ENCODE measurements at places on chromosomes 6 and 20. TPM values are rescaled to one million over a fixed set of nuclear protein-coding genes. Genes with fewer than 3 reads are reported as not detected.

DNA sequence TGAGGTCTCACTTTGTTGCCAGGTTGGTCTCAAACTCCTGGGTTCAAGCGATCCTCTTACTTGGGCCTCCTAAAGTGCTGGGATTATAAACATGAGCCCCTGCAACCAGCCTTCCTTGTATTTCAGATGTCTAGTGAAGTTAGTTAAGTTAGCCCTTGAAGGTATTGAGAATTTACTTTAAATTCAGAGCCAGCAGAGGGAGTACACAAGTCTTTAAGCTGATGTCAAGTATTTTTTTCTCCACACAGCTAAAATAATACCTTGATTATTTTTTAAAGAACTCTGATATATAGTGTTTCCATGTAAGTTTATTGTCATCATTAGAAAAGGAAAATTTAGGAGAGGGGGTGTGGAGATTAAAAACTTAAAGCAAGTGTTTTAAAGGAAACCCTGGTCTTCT lies 9.8 kb downstream of the FOXO3 start:
- DNase-seq, result no peak

The FOXC1 gene
- total RNA-seq, result 17.5 TPM

The OR2B6 gene
- total RNA-seq, result not detected

DNA sequence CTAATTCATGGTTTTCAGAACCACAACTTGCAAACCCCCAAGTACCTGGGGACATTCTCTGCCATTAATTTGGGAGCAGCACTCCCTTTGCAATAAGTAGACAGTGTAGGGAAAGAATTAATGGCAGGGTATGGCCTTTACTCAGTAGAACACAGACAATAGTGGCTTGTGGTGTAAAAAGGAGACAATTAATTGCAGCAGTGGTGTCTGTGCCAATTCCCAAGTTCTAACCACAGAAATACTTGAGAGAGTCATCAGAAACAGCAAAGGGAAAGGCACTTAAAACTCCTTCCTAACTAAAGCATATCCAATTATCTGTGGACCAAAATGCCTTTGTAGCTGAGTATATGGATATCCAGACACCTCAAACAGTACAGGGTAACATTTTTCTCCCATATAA lies 257.6 kb upstream of the POU3F2 start:
- no peak for DNase-seq

GRCh38 chr6:144778773-144779492 lies 493.8 kb downstream of the UTRN start:
- DNase-seq, result peak; percentile 15

The EPPIN gene
- not detected for total RNA-seq

The FOXF2 gene
- 13.7 TPM for total RNA-seq

- peak; percentile 69 for DNase-seq
Measured at GRCh38 chr6:133631421-133631820, 257.5 kb upstream of the TCF21 start.

DNA sequence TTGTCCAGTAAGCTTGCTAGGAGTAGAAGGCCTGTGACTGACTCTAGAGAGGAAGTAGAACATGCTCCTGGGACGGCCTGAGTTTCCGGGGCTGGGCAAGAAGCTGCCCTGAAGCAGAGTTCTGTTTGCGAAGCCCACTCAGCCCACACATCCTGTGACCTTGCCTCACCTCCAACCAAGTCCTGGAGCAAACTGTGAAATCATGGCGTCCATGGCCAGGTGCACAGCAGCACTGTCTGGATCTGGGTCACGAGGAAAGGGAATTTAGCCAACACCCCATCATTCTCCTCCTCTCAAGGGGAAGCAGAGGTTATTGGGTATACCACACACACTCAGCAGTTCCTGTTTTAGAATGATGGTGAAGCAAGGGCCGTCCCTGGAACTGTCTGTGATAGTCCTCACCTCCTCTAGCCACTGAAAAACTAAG lies 87.5 kb downstream of the CRYBG1 start:
- DNase-seq, result no peak

The CPXM1 gene
- not detected for total RNA-seq

DNA sequence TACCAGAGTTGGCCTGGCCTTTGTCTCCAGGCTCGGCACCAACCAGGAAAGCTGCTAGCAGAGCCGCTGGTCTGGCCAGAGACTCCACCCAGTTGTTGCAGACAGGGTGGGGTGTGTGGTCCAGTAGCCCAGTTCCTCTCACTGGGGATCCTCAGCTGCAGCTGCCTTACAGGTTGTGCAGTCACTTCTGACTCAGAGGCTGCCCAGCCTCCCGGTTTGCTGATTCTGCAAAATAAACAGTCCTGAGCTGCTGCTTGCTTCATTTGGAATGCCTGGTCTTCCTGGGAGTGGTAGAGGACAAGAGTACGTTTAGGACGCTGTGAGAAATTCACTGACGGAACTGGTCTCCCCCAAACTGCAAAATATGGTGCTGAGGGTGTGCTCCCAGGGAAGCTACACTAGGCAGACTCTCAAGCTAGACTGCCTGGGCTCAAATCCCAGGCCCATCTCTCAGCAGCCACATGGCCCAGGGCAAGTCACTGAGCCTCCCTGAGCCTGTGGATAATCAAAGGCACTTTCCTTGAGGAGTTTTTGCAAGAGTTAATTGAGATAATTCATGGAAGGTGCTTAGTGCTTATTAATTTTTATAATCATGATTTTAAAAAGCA lies 246.1 kb downstream of the TFAP2C start:
- DNase-seq, result peak; percentile 58

The XKR7 gene
- not detected for total RNA-seq

DNA sequence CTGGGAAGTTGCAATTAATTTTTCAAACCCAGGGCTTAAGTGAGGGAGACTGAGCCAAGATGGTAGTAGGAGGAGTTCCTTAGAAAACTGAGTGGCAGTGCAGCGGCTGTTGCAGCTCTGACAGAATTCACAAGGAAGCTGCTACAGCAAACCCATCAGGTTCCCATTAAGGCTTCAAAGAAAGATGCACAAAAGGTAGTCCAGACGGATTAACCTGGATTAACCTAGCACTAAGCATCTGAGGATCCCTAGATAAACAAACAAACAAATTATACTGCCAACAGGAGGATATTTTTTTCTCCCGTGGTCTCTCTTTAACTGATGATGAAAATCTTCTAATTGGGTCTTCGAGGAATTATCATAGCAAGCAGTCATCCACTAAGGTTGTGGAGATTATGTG lies 5.2 kb downstream of the TENT5A start:
- no peak for DNase-seq

The GSTA4 gene
- total RNA-seq, result 14.3 TPM

DNA sequence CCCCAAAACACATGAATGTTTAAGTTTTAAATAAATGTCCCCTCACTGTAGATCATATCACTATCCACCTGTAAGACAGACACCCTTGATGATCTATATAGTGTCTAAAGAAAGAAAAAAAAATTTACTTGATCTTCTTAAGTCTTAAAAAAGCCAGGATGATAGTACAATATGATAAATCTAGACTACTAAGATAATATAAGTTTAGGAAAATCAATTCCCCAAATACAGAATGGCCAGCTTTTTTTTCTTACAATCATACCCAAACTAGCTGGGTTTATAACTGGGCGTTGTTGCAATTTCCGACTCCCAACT lies 14.4 kb downstream of the ZNF217 start:
- no peak for DNase-seq

GRCh38 chr20:45426320-45427016 lies 10.5 kb downstream of the PIGT start:
- DNase-seq, result no peak

The ASIP gene
- not detected for total RNA-seq

DNA sequence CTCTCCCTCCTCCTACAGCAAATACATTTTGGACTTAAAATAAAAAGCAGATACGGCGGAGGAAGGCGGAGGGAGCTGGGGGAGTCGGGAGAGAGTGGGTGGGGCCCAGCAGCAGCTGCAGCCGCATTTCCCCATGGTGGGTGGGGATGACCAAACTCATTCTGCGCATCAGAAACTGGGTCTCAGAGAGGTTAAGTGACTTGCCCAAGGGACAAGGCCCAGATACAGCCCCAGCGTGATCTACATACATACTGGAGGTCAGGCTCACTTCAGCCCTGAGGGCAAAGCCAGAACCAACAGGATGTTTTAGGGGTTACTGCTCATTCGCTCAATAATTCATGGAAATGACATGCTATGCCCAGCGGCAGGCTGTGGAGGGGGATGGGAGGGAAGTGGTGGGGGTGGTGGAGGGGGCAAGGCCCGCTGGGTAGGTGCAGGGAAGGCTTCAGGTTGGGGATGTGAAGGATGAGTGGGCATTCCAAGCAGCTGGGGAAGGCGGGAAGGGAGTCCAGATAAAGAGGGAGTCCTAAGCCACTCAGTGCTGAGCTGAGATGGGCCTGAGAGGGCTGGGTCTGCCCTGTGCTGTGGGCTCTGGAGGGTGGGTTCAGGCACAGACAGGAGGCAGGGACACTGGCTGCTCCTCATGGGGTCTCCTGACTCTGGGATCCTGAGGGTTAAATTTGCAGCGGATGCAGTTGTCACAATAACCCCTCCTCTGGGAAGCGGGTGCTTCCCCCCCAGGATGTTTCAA lies 31.0 kb downstream of the DLGAP4 start:
- DNase-seq, result no peak

The PRDM13 gene
- not detected for total RNA-seq

DNA sequence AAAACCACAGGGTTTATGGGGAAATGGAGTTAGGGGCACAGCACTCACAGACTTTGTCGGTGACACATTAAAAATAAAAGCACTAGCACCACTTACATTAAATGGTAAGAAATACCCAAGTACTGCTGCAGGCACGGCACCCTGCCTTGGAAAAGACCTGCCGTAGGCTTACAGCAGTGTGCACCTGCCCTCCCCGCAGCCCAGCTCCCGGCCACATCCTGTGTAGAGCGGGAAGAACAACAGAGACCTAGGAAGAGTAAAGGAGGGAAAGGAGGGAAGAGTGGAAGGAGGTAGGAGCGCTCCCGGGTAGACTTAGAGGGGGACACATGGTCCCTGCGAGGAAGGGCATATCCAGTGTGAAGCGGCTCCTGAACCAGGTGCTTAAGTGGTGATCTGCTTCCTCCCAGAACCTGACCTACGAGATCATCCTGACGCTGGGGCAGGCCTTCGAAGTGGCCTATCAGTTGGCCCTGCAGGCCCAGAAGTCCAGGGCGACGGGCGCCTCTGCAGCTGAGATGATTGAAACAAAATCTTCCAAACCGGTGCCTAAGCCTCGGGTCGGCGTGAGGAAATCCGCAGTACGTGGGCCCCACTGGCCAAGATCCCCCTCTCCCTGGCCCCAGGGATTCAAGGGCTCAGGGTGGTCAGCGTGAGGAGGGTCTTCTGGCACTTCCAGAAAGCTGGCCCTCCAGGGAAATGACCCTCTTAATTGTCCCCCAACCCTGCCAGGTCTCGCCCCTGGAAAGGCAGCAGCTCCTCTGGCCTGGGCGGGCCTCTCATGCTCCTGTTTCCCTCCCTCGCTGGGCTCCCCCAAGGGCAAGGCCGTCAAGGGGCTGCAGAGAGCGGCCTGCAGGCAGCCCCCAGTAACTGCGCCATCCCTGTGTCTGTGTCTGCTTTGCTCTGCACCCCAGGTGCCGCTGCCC lies 55.5 kb downstream of the TCP11 start:
- DNase-seq, result no peak

The FKBP5 gene
- total RNA-seq, result 11.8 TPM

DNA sequence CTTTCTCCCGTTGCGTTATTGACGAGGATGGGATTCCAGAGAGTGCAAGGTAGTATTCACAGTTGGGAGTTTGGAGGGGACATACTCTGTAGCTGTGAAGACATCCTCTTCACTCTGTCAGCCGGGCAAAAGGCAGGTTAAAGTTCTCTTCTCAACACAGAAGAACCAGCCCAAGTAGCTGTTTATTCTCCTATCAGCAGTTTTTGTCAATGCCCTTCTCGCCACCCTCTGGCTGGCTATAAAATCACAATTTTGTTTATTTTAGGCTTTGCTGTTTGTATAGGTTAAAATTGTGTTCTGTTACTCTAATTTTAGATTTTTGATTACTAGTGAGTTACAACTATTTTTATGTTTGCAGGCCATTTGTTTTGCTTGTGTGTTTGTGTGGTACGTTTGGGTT lies 37.9 kb upstream of the MAS1 start:
- DNase-seq, result peak; percentile 19

DNA sequence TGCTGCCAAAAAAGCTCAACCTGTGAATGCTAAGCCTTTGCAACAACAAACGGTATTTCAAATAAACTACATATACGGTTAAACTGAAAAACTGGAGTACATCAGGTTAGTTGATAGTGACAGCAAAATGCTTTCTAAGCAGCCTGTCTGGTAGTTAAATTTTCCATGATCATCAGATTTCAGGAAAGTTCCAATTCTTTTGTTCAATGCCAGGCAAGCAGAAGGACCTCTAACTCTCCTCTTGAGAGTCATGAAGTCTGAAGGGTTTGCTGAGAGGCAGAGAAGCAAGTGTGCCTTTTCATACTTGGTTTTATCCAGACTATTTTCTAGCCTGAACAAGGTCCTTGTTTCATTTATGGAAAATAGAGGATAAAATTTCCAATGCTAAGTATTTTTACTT lies 4.5 kb downstream of the FLRT3 start:
- no peak for DNase-seq

GRCh38 chr6:30542404-30542725 lies 13.9 kb downstream of the GNL1 start:
- DNase-seq, result no peak

The HLA-DOA gene
- total RNA-seq, result not detected

GRCh38 chr6:146913842-146914488 lies 290.3 kb upstream of the STXBP5 start:
- peak; percentile 99 for DNase-seq

GRCh38 chr6:22598339-22598738 lies 29.0 kb downstream of the HDGFL1 start:
- DNase-seq, result no peak

The ADGRB3 gene
- total RNA-seq, result 0.05 TPM

DNA sequence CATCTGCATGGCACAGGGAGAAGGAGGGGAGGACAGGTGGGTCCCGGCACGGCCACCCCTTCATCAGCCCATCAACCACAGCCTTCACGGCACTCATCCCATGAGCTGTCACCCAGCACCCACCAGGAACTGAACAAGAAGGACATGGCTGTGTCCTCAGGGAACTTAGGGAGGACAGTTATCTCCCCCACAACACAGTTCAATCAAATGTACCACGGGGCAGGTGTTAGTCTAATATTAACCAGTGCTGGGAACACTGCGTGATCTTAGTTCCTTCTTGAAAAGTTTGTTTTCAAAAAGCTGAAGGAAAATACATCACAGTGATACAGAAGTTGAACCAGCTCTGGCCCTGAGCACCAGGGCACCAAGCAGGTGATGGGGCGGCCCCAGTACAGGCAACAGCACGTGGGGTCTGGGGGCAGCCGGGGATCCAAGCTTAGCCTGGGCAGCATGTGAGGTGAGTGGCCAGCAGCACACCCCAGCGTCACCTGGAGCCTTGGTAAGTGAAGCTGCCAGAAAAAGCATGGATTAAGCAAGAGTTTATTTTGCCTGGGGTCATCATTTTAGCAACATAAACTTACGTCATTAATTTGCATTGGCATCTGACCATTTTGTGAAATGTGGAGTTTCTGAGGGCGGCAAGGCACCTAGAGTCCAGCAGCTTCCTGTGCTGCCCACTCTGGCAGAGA lies 35.5 kb upstream of the AFDN start:
- no peak for DNase-seq

The ARID1B gene
- total RNA-seq, result 39.3 TPM

GRCh38 chr6:157207521-157208076 lies 115.7 kb downstream of the TMEM242 start:
- no peak for DNase-seq

The MACROD2 gene
- total RNA-seq, result 1.3 TPM

GRCh38 chr6:130070792-130071191 lies 52.4 kb downstream of the L3MBTL3 start:
- DNase-seq, result no peak

GRCh38 chr6:28643017-28643740 lies 117.5 kb downstream of the GPX5 start:
- peak; percentile 89 for DNase-seq

The SMLR1 gene
- not detected for total RNA-seq

- DNase-seq, result no peak
Measured at GRCh38 chr20:13515291-13515690, 123.4 kb downstream of the TASP1 start.

- no peak for DNase-seq
Measured at GRCh38 chr6:25025919-25026301, 90.2 kb upstream of the RIPOR2 start.

Data from HFFc6 (cell line).